Brain pericyte (primary cell): ENCODE measurements at places on chromosomes 7 and 10.

GRCh38 chr7:1432411-1433082 is 26.7 kb downstream of the MICALL2 start:
- DNase-seq = no peak

DNA sequence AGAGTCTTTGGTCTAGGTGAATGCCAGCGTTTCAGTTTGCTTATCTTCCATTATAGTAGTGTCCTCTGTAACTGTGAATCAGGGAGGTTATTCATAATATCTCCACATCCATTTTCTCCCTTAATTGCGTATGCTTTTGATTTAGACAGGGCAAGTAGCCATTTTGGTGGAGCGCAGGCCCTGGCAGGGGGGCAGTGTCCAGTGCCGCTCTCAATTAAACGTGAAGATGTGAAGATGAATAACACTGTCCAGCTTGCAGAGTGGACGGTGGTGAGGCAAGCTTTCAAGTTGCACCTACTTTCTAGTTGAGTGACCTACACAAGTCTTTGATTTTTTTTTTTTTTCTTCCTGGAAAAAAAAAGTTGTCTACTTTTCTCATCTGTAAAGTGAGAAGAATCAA is 4.5 kb downstream of the TSPAN14 start:
- no peak for DNase-seq

DNA sequence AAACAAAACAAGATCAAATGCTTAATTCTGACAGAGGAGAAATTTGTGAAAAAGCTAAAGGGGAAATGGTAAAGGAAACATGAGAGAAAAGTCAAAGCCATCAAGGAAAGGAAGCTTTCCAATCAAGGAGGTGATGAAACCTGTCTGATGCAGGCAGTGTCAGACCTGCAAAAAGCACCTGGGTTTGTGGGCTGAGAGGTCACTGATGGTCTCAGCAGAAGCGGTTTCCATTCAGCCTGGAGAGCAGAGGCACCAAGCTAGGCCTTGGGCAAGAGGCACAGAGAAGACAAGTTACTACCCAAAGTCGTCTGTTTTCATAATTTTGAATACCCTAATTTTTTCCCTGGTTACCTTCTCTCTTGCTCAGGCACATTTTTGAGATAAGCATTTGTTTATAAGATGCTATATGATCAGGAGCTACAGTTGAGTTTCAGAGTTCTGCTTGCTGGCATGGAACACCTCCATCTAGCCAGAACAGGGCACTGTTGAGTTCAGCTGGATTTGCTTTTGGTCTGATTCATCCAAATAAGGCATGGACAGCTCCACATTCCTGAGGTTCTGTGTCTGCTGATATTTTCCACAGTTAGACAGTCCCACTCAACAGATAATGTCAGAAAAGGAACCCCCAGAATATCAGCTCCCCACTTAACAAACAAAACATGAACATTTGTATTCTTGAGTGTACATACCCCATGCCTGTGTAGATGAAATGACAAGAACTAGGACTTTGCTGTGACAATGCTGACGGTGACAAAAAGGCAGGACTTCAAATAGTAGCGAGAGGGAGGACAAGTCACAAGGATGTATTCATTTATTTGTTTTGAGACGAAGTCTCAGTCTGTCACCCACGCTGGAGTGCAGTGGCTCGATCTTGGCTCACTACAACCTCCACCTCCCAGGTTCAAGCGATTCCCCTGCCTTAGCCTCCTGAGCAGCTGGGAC is 4.9 kb upstream of the PPIA start:
- DNase-seq = no peak

- DNase-seq = no peak
Observed at GRCh38 chr10:79140085-79140793, 71.5 kb downstream of the ZMIZ1 start.

DNA sequence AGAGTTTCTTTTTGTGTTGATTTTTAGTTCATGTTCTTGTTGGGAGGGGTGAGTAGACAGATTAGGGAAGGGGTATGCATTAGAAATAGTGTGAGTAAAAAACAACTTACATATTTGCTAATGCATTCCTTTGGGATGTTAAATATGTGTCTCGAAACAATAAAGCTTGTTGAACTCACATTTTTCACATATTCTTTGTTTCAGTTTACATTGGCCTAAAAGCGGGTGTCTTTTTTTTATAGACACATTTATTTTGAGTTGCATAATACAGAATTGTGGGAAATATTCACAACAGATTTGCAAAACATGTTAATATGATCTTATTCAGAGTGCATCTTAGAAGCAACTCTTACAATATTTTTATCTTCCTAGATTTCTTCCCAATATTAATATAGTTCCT is 337.5 kb upstream of the CNTNAP2 start:
- no peak for DNase-seq

DNA sequence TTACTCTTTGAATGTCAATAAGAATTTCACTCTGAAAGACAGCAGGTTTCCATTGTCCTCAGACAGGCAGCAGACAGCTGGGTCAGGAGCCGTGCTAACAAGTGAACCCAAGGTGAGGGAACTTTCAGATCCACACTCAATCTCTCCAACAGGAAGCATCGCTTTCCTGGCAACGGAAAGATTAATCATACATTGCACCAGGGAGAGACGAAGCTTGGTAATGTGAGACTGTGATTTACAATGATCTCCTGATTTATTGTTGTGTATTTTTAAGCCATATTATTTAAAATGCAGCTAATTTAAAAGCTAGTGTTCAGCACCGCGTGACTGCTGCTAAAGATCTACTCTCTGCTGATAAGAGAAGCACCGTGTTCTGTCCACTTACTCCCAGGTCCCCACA is 17.5 kb upstream of the NOM1 start:
- no peak for DNase-seq

- no peak for DNase-seq
Observed at GRCh38 chr10:809671-810350, 120.3 kb upstream of the DIP2C start.

DNA sequence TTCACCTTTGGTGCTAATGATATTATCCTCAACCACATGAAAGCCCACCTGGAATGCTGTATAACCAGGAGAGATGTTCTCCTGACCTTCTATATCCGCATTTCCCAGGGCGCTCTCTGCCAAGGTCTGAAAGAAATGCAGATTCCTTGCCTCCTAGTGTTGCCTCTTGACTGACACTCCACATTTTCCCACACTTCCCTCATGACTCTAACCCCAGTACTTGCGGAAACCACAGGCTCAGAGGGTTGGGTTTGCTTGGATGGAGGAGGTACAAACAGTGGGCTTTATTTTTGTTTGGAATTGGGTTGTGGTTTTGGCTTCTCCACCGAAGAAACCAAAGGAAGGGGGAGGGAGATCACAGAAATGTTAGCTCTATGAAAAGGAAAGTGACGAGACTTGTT is 222.9 kb upstream of the CELF2 start:
- peak; percentile 73 for DNase-seq

DNA sequence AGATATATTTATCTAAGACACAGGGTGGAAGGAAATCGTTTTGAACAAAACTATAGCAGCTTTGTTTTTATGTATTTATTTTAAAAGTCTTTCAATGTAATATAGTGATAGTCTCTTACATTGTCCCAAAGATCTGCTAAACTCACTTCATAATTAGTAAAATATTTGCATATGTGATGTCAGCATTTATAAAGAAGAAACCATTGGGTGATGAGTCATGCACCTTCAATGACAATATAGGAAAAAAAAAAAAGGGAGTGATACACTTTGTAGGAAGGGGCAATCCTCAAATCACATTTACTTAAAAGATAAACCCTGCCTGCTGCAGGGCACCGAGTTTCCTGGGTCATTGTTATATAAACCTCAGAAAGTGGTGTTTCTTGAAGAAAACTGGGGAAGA is 112.4 kb upstream of the SEMA3C start:
- DNase-seq = no peak
